ENCODE measurements at places on chromosomes 3 and 15. TPM values are rescaled to one million over a fixed set of nuclear protein-coding genes. Genes with fewer than 3 reads are reported as not detected.

Gene IMPG2
- not detected for total RNA-seq

Gene ALAS1
- 57.0 TPM for total RNA-seq

Gene CSNK1G1
- total RNA-seq, result 16.1 TPM

Gene RAP2B
- 8.3 TPM for total RNA-seq

Gene ARID3B
- 3.5 TPM for total RNA-seq

Gene CPLX3
- total RNA-seq, result not detected

Gene RASGRP1
- total RNA-seq, result 0.38 TPM

Gene MNS1
- total RNA-seq, result 2.7 TPM

Gene SOX2
- total RNA-seq, result 1.2 TPM
